ENCODE measurements at places on chromosomes 3 and 15.

DNA sequence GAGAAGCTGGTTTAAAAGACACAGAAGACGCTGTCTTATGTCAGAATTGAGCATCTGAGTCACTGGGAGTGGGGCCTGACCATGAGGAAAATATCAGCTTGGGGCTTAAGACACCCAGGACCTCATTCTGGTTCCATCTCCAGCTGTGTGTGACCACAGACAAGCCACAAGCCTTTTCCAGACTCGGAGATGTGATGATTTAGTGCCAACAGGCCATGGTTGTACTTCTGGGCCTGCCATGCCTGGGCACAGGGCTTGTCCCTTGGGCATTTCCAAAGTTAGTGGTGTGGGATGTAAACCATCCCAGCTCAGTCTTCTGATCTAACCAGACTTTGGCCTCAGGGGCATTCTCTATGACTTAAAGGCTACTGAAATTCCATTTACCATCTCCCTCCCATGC lies 269.8 kb downstream of the RYR3 start:
- DNase-seq, result no peak

DNA sequence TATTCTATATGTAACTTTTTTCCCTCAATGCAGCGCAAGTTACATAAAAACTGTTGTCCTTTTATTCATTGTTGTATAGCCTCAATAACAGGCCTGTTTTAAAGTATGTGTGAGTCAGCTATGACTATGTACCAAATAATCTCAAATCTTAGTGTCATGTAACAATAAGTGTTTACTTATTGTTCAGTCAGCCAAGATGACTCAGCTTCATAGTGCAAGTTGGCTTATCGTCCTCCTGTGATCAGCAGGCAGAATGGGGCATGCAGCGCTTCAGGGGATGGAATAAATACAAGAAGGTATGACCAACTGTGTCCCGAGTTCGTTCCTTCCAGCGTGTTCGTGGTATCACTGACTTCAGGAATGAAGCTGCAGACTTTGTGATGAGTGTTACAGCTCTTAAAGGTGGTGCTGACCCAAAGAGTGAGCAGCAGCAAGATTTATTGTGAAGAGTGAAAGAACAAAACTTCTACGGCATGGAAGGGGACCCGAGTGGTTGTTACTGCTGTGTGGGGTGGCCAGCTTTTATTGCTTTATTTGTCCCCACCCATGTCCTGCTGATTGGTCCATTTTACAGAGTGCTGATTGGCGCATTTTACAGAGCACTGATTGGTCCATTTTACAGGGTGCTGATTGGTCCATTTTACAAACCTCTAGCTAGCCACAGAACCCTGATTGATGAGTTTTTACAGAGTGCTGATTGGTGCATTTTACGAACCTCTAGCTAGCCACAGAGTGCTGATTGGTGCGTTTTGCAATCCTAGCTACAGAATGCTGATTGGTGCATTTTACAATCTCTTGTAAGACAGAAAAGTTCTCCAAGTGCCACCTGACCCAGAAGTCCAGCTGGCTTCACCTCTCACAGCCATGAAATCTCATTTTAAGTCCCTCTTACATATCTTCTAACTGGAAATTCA lies 1016.0 kb downstream of the MCTP2 start:
- no peak for DNase-seq

GRCh38 chr3:138461246-138461645 lies 26.8 kb downstream of the ESYT3 start:
- peak; percentile 33 for DNase-seq

GRCh38 chr15:22811640-22812039 lies 25.2 kb downstream of the NIPA1 start:
- DNase-seq, result no peak

GRCh38 chr15:99431661-99432091 lies 134.1 kb upstream of the MEF2A start:
- DNase-seq, result no peak

DNA sequence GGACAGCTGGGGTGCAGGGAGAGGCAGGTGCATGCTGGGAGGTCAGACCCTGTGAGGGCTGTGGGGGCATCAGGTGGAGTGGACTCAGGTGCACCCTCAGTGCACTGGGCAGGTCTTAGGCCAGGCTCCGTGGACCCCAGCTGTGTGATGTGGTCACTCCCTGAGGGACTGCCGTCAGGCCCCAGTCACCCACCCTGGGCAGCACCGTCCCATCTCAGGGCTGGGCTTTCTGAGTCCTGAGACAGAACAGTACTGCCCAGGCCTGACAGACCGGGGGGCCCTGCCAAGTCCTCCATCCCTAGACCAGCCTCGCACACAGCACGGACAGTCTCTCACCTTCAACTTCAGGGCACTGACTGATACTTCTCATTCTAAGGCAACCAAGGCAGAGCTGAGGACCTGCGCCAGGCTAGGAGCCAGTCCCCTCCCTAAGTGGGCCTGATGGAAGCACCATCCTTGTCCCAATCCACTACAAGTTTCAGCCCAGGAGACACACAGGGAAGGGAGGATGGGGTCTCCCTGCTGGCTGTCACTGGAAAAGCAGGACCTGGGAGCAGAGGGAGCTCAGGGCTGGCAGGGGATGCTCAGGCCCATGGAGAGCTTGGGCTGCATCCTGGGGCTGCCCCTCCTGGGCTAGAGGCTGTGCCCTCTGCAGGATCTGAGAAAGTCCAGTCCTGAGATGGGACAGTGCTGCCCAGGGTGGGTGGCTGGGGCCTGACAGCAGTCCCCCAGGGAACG lies 86.3 kb downstream of the LMLN start:
- no peak for DNase-seq

DNA sequence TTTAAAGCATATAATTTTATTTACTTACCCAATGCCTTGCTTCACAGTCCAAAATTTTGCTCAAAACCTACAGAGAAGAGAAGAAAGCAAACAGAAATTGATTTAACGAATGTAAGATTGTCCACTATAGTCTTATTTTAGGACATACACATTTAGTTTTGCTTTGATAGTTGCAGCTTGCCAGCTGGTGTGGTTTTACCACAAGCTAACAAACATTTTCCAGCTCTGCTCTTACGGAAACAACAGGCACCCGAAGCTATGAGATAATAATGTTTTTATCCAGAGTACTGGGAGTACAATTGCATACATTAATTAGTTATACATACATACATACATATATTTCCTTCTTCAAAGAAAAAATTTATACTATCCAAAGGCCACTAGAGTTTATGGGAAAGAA lies 10.4 kb downstream of the BCL6 start:
- no peak for DNase-seq

GRCh38 chr3:13280811-13281506 lies 139.2 kb downstream of the NUP210 start:
- DNase-seq, result no peak

DNA sequence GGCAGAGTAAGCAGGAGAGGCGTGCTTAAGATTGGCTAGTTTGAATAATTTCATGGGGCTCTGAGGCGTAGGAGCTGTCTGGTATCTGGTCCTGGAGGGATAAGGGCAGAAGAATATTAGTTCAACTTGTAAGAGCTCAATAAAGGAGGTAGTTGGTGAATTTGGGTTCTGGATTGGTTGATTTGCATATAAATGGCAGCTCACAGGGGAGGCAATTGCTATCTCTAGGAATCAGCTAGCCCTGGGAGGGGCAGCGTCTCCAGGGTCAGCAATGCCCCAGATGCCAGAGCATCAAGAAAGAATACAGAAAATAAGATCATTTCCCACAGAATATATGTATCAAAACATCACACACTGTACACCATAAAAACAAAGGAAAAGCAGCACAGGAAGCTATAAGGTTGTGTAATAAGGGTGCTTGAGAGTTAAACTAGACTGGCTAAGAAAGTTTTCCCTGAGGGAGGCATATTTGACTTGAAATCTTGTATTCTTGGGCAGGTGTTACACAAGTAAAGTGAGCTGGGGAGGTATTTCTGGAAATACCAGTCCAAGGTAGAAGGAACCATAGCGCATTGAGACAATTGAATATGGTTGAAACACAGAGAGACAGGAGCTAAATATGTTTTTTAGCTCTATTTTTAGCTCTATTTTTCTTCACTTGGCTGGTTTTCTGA lies 6.1 kb downstream of the MOBP start:
- DNase-seq, result no peak

- DNase-seq, result no peak
Measured at GRCh38 chr15:95401587-95401986, 928.9 kb upstream of the NR2F2 start.

DNA sequence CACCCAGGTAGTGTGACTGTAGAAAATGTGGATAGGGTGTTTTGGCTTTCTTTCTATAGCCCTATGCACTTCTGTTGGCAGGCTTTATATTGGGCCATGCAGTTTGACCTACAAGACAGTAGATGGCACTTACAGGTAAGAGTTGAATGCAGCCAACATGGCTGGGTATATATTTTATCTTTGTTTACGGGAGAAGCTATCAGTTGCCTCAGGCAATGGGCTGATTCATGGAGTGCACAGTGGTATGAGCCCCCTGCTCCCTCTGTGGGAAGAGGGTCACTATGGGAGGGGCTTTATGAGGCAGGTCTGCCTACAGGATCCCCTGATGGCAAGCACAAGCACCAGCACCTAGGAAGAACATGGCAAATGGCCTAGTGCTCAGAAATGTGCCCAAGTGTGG lies 301.2 kb upstream of the CDIN1 start:
- DNase-seq, result no peak

DNA sequence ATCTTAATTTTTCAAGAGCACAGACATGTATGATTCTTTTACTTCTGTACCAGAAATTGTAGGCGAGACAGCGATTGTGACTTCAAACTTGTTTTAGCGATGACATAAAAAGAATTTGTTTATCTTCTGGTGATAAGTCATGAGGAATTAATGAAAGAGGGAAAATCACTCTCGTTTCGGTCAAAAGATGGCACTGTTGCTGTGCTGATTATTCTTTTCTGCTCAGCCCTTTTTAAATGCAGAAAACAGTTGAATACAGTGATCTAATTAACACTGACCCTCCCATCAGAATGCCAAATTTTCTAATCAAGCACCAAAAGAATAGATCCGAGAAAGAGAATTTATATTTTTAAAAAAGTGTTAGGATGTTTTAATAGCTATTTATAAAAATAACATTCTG lies 52.6 kb downstream of the NSUN3 start:
- no peak for DNase-seq

- DNase-seq, result no peak
Measured at GRCh38 chr3:67357610-67358458, 296.6 kb downstream of the SUCLG2 start.

DNA sequence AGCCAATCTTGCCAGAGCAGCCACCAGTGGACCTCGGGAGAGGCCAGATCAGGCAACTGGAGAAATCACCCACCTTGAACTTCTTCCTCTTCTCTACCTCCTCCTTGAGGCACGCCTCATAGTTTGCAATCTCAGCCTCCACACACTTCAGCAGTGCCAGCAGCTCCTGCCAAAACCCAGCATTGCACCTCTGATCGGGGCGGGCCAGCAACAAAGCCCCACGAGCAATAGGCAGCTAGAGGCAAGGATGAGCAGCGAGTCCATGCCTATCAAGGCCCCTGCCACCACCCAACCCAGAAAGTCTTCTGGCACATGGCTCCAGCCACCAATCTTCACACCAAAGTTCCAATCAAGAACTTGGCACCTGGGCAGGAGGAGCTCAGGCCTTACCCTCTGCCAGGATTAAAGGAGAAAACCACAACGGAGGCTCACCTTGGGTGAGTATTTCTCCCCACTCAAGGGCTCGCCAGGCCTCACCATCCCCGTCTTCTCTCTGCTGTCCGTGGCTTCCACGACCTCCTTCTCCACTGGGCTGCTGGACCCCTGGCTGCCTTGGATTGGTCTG lies 42.1 kb downstream of the SEMA3G start:
- DNase-seq, result peak; percentile 6

- no peak for DNase-seq
Measured at GRCh38 chr3:24605511-24606028, 110.9 kb upstream of the THRB start.

- DNase-seq, result no peak
Measured at GRCh38 chr15:41794081-41794480, 19.8 kb downstream of the MAPKBP1 start.

- no peak for DNase-seq
Measured at GRCh38 chr3:123611082-123611481, 26.2 kb upstream of the HACD2 start.

GRCh38 chr3:8984526-8984925 lies 21.3 kb upstream of the RAD18 start:
- no peak for DNase-seq

GRCh38 chr3:67028001-67028784 lies 30.1 kb downstream of the KBTBD8 start:
- DNase-seq, result no peak

GRCh38 chr3:28727307-28727706 lies 378.7 kb upstream of the AZI2 start:
- DNase-seq, result no peak

- DNase-seq, result no peak
Measured at GRCh38 chr3:171480526-171480925, 20.3 kb upstream of the TNIK start.

DNA sequence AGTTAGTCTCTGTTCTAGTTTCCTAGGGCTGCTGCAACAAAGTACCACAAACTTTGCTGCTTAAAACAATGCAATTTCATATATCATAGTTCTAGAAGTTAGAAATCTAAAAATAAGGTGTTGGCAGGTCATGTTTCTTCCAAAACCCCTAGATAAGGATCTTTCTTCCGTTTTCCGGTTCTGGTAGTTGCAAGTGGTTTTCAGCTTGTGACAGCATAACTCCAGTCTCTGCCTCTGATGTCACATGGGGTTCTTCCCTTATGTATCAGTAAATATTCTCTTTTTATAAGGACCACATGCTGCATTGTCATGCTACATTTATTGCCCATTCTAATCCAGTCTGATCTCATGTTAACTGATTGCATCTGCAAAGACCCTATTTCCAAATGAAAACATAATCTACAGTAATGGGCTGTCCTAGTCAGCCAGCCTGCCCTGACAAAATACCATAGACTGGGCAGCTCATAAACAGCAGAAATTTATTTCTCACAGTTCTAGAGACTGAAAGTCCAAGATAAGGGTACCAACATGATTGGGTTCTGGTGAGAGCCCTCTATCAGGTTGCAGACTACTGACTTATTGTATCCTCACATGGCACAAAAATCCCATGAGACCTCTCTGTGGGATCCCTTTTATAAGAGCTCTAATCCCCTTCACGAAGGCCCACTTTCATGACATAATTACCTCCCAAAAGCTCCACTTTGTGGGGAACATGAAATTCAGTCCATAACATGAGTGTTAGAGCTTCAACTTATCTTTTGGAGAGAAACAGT lies 642.0 kb upstream of the NAALADL2 start:
- no peak for DNase-seq

DNA sequence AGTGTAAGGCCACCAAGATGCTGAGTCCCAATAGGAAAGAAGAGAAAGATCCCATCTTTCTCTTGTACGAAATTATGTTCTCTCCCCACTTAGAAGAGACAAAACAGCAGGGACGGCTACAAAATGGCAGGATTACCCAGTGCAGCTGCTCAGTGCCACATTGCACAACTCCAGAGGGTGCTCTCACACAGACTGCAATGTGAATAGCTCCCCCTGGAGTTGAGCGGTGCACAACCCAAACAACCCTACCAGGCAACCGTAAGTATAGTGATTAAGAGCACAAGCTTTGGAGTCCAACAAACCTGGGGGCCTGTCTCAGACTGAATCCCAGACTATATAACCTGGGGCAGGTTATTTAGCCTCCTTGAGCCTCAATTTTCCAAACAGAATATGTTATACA lies 3.1 kb upstream of the BHLHE40 start:
- DNase-seq, result no peak

Data from right forelimb (tissue), 1 donor.